Right kidney (tissue), 9 donors: ENCODE measurements at places on chromosomes 2 and 18.

- no peak for DNase-seq
Measured at GRCh38 chr2:69114534-69114933, 101.6 kb downstream of the ANTXR1 start.

GRCh38 chr2:30109856-30110255, 37.0 kb upstream of the YPEL5 start:
- DNase-seq: no peak

- peak; percentile 93 for DNase-seq
Measured at GRCh38 chr2:160492401-160493226, 993 bp downstream of the RBMS1 start.

GRCh38 chr2:215530191-215530968, 94.5 kb upstream of the FN1 start:
- DNase-seq: no peak
